Stimulated activated CD4-positive, alpha-beta T cell treated with anti-CD3 and anti-CD28 coated beads, Interleukin-1b, Interleukin-23, amount 100 ng/mL, for 24 hours (primary cell): ENCODE measurements at places on chromosomes 3 and 15.

- no peak for DNase-seq
Measured at GRCh38 chr3:169940470-169941181, 26.0 kb upstream of the SEC62 start.

GRCh38 chr3:101588616-101589015 is 14.6 kb downstream of the PCNP start:
- DNase-seq: no peak

GRCh38 chr3:23685541-23686258 is 120.1 kb upstream of the UBE2E1 start:
- no peak for DNase-seq

GRCh38 chr3:151178208-151178845 is 24.7 kb downstream of the GPR171 start:
- DNase-seq: no peak

DNA sequence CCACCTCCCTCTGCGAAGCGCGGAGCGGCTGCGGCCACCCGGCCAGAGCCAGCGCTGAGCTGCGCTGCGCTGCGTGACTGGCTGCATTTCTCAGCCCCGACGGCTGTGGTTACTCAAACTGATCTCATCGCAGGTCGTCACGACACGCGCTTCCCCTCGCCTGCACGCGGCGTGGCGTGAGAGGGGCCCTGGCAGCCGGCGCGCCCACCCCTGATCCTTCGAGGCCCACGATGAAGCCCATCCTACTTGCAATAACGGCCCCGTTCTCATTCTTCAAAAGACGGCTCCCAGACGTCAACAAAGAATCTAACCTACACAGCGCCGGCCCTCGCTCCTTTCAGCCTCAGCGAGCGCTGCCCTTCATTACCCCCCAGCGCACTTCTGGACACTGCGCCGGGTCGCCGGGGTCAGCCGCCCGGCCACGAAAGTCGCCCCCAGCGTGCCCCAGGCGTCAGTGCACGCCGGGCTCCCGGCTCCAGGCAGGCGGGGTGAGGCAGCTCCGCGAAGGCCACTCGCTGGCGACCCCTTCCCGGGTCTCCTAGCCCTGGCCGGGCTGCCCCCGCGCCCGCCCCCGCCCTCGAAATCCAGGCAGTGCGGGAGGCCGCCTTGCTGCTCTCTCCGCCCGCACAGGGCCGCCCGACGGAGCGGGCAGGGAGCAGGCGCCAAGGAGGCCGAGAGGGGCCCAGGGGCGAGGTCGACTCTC is 9.9 kb upstream of the LEKR1 start:
- peak; percentile 21 for DNase-seq

DNA sequence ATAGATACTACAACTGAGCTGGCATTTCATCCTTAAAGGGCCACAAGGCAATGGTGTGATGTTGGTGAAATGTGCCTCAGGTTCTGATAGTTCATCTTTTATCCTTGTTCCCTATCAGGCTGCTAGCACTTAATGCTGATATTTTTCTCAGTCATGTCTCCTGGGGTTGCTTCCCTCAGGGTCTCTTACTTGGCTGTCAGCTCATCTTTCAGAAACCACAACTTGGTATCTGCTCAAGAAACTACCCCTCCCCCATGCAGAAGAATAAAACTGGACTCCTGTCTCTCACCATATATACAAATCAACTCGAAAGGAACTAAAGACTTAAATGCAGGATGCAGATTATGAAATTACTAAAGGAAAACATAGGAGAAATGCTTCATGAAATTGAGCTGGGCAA is 308.1 kb downstream of the CHST2 start:
- no peak for DNase-seq

DNA sequence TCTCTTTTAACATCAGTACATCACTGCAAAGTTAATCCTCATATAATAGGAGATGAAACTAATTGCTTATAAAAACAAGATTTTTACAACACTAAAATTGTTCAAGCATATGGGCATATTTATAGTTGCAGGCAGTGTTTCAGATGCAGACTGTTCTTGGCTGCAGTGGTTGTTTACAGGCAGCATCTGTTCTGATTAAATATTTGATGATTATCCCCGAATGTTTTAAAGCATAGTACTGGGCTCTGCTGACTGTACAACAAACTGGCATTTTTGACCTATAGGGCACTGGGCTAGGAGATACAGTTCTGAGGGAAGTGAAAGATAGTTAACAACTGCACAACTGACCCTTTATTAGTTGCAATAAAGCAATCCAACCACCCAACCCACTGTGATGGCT is 113.6 kb downstream of the UBE3A start:
- no peak for DNase-seq

DNA sequence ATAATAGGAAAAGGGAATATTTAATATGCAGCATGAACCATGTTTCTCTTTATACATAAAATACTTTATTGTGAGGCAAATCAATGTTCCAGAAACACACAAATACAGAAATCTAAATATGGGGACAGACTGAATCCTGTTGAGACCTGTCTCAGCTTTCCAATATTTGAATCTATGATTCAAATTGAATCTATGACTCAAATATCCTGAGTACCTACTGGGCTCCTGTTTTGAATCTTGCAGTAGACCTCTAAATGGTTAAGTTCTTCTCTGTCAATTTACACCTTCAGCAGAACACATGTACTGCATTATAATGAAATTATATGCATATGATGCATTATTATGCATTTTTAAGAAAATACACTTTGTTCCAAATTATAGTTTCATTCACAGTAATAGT is 143.2 kb upstream of the PLXND1 start:
- DNase-seq: no peak
